Activated CD4-positive, alpha-beta T cell treated with anti-CD3 and anti-CD28 coated beads for 4 hours (primary cell): ENCODE measurements at places on chromosomes 7 and 10.

GRCh38 chr10:58796242-58796641, 283.6 kb downstream of the BICC1 start:
- no peak for DNase-seq

DNA sequence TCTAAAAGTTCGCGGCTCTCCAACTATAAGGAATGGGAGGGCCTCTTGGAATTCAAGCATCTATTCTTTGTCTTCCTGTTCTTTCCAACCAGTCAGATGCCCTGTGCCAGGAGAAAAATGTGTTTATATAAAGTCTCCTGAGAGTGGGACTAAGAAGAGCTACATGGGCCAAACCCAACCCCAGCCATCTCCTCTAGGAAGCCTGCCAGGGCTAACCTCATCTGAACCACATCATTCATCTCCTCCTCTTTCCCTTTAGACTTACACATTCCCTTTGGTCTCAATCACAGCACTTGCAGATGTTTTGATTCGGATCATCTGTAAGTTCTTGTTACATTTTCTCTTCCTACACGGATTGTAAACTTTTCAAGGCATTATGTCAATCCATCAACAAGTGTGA, 62.6 kb downstream of the DOCK4 start:
- no peak for DNase-seq

DNA sequence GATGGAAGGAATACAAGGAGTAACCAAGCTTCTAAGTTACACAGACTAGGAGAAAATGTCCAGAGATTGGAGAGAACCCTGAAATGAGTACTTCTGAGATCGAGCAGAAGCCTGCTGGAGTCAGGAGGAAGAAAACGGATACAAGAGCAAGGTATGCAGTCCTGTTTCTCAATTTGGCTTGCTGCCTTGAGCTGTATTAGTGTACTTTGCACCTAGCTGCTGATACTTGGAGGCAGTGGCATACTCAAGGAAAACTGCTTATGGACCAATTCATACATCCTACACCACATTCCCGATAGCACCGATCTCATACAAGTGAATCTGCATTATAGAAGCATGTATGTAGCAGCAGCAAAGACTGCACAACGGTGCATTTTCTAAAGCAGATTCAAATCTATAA, 14.4 kb downstream of the PIP4K2A start:
- no peak for DNase-seq

DNA sequence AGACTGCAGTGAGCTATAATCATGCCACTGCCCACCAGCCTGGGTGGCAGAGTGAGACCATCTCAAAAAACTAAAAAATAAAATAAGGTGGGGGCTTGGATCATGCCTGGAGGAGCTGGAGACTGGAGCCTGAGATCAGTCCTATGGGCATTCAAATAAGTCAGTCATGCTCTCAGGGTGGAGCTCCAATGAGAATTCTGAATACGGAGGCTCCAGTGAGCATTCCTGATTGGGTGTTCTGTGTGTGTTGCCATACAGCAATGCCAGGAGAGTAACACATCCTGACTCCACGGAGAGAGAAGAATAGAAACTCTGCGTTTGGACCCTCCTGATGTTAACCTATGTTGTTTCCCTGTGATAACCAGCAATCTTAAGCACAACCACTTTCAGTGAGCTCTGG, 16.0 kb downstream of the UBE2D4 start:
- no peak for DNase-seq

- DNase-seq = no peak
These were observed 274.0 kb downstream of the DGKB start for GRCh38 chr7:14628516-14628915.

DNA sequence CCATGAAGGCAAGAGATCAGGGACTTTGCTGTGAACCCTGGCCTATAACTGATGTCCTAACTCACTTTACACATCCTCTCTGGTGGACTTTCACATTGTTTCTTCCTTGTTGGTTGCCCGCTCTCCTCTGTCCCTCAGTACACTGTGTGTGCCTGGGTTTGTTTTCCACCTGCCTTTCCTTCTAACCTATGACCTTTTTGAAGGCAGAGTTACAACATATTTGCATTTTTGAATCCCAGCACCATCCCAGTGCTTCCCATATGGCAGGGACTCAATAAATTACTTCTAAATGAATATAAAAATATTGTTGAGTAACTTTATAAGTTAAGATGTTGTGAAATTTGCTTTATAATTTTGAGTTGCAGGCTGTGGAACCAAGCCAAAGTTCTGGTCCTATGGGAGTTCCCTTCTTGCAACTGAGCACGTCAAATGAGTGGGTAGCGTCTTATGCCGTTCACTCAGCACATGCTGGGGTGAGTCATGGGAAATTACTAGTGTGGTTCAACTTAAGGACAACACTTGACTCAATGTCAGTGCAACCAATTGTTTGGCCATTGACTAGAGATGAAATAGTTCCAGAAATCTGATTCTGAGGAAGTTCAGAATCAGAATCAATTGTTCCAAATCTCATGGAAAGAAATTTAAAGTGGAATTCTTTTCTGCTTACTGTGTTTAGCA, 250.9 kb downstream of the TWIST1 start:
- DNase-seq = no peak

- DNase-seq = no peak
These were observed 150.0 kb upstream of the LAMB4 start for GRCh38 chr7:108280136-108280535.

DNA sequence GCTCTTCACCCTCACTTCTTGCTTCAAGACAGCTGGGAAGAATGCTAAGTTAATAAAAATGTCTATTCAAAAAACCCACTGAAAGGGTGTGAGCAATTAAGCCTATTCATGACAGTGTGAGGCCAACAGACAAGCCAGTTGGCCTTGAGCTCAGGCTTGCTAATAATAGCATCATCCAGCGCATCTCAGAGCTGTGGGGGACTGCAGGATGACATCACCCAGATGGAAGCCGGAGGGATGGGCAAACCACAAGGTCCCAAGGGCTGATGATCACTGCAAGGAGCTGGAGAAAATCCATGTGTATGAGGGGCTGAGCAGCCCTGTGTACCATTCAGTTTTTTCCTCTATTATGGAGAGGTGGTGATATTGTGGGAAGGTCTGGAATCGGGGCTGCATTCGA, 770.4 kb downstream of the TNS3 start:
- DNase-seq = no peak

DNA sequence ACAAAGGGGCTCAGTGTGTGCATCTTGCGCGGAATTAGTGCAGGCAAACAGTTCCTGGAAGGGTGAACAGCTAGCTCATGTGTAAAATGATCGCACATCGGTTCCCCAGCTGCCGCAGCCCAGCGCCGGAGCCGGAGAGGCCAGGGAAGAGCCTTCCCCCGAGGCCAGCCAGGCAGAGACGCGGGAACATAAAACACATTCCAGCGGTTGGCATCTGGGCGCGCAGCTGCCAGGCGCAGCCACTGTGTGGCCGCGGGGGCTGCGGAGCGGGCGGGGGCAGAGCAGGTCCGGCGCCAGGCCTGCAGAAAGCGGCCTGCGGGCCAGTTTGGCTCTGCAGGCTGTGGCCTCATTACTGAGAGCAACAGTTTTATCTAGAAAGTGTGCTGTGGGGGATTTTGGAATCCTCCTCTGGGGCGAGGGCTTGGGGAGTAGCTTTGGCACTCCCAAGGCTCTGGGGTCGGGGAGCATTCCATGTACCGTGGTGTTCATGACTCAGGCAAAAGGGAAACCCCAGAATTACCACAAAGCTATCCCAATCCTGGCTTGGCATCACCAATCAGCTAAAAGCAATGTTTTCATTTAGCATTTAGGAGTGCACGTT, 74.3 kb downstream of the SAMD9 start:
- DNase-seq = no peak

DNA sequence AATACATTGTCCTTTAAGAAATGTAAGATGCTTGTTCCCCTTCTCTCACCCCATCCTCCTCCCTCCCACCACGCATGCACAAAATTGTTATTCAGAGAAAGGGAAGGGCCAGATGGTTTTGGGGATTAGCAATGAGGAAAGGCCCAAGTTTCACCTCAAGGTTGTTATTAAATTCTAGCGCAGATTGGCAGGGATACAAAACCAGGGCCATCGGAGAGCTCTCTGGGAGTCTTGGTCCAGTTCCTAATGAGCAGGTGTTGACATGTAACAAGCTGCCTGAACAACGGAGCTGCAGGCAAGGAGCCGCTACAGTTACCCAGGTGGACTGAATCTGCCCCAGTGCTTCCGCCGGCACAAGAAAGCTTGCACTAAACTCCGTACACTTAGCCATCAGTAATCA, 9.7 kb upstream of the ANK3 start:
- DNase-seq = no peak

DNA sequence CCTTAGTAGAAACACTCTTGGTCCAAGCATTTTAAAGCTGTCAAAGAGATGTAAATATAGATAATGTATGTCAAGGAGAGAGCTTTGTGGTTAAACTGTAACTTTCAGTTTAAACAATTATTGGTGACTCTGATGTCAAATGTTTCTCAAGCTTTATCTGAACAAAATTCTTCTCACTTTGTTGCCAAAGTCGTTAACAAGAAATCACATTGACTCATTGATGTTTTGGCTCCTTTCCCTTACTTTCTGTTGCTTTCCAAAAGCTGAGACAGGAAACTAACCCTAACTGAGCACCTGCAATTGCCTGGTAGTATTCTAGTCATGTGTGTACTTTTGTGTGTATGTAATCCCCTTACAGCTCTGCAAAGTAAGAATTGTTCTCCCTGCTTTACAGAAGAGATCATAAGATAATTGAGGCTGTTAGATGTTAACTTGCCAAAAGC, 108.5 kb downstream of the CFTR start:
- no peak for DNase-seq

- peak; percentile 55 for DNase-seq
These were observed 2.3 kb upstream of the NOS3 start for GRCh38 chr7:150988230-150989226.

GRCh38 chr10:120221873-120222485, 235.0 kb upstream of the PLPP4 start:
- no peak for DNase-seq

GRCh38 chr10:113616244-113617074, 47.4 kb downstream of the NRAP start:
- no peak for DNase-seq

DNA sequence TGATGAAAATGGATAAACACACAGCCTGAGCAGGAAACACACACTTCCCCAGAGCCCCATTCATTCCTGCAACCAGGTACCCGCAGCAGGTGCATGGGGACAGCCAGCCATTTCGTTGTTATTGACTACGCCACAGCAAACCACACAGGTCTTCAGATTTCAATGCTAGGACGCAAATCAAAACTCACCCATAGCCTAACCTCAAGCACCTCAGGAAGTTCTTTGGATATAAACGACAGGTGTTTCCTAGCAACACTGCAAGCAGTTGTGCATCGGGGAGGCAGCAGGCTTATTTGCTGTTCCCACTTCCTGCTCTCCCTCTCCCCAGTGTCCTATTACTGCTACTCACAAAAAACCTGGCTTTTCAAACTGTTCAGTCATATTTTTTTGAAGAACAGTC, 176.5 kb upstream of the FRMD4A start:
- DNase-seq = peak; percentile 21

DNA sequence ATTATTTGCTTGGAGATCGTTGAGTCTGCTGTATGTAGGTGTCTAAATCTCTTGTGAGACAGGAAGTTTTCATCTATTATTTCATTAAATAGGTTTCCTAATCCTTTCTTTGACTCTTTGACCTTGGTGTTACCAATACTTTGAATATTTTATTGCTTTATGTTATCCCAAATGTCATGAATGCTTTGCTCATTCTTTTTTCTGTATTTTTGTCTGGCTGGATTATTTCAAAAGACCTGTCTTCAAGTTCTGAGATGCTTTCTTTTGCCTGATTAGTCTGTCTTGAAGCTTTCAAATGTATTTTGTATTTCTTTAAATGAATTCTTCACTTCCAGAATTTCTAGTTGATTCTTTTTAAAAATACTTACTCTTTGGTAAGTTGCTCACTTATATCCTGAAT, 27.3 kb downstream of the UBE3C start:
- DNase-seq = no peak

DNA sequence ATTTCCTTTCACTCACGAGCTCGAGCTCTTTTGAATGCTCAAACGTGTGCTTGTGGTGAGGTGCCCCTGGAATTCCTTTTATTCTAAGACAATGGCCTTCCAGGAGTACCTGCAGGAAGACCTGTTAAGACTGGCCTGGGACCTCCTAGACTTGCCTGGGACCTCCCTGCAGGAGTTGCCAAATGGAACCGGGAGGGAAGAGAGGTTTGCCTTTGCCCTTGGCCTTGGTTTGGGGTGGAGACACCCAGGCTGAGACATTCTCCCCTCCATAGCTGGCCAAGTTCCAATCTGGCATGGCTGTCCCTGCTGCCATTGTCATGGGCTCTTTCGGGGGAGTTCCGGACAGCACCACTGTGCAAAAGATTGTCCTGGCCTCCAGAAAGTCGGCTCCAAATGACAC, 39.7 kb downstream of the DNAJB12 start:
- no peak for DNase-seq

DNA sequence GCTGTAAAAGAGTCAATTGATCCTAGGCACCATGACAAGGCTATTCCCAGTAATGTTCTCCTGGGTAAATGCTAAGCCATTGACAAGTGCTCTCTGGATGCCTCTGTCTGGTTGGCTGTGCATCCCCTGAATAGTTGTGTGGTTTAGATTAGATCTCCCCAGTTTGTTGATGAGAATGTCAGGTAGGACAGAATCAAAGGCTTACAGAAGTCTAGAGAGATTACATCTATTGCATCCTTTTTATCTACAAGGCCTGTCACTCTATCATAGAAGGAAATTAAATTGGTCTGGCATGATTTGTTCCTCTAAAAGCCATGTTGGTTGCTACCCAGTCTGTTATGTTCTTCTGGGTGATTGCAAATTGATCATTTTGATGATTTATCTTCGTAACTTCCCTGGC, 548.3 kb downstream of the GATA3 start:
- DNase-seq = no peak

DNA sequence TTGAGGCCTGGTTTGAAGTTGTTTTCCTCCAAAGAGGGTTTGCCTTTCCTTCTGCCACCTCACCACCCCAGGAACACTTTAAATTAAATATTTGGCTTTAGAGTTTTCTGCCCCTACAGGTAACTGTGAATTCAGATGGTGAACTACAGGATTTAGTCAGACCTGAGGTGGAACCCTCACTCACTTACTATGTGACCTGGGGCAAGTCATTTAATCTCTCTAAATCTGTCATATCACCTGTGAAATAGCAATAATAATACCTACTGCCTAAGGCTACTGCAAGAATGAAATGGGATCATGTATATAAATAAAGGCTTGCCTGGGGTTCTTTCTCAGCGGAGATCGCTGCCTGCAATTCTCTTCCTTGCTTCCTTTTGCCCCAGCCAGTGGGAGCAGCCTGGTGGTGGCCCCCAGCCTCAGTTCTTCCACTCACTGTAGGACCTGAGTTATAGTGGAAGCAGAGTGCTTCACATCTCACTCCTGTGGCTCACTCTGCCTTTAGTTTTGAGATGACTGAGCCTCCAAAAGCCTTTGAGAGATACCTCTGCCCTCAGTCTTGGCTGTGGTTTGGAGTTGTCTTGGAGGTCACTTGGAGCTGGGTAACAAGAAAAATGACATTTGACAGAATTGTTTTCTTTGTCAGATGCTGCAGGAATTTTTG, 6.1 kb upstream of the ANKRD2 start:
- no peak for DNase-seq

DNA sequence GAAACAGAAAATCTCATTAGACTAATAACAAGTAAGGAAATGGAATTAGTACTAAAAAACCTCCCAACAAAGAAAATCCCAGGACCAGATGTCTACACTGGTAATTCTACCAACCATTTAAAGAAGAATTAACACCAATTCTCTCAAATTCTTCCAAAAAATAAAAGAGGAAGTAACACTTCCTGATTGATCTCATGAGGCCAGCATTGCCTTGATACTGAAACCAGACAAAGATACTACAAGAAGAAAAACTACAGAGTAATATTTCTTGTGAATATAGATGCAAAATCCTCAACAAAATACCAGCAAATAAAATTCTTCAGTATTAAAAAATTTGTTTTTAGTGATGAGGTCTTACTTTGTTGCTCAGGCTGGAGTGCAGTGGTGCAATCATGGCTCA, 21.3 kb downstream of the GCK start:
- DNase-seq = no peak
